ENCODE measurements at places on chromosomes 4 and X.

- no peak for DNase-seq
Measured at GRCh38 chr4:146340798-146341197, 126.5 kb downstream of the REELD1 start.

- DNase-seq: no peak
Measured at GRCh38 chr4:56465599-56466295, 1.7 kb upstream of the SRP72 start.

DNA sequence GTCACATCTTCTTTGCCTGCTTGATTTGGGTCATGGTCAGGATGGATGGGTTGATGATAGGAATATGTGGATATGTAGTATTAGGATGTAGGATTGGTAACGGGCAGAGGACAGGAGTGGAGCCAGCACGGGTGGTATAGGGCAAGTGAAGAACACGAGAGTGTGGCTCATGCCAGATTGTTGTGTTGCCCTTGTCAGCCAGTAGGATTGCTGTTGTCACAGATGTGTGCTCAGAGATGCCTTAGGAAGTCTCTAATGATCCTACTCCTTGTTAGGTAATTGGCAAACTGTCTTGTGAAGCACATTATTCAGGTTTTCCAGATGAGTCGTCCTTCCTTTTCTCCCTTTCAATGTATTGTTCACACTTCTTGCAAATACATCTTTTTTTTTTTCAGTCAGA, 5.5 kb downstream of the ATP10D start:
- no peak for DNase-seq

- no peak for DNase-seq
Measured at GRCh38 chr4:140612357-140612756, 43.6 kb upstream of the UCP1 start.

DNA sequence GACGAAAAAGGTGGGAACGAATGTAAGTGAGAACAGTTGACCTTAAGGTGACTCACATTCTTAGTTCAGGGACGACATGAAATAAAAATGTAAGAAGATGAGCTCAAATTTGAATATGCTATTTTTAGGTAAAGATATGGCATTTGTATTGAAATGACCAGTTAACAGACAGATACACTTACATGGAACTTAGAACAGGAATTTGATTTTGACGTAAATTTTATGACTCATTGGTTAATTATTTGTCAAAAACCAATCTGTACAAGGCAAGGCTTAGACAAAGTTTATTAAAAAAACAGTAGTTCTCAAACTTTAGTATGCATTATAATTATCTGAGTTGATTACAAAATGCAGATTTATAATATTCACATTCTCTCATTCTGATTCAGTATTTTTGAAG, 469.4 kb downstream of the CFAP47 start:
- no peak for DNase-seq

- no peak for DNase-seq
Measured at GRCh38 chr4:126328914-126329313, 1014.2 kb downstream of the FAT4 start.

DNA sequence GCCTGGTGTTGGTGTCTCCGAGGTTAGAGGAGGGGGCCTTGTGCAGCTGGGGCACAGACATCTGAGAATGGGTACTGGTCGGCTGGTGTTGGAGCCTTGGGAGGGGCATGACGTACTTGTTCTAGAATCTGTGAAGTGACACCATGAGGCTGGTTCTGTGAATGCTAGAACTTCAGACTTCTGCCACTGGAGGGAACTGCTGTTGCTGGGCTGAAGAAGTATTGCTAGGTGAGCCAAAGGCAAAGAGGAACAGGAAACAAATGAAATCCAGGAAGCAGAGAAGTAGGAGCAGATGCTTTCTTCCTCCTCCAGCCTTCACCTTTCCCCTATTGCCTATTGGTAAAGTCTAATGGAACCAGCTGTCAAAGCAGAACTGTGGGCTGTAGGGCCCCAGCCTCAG, 120.9 kb upstream of the DDIT4L start:
- DNase-seq: no peak

DNA sequence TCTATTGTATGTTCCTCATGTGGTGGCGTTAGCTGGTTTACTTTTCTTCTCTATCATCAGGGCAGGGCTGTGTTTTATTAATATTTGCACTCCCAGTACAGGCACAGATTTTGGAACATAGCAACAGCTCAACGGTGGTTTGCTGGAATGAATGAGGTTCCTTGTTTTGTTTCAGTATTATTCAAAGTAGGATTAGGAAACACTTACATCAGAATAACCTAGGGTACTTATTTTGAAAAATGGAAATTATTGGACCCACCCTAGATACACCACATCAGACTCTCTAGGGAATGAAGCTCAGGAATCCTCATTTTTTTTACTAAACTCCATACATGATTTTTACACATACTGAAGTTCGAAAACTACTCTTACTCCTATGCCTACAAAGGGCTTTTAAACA, 108.8 kb upstream of the ENPEP start:
- no peak for DNase-seq

DNA sequence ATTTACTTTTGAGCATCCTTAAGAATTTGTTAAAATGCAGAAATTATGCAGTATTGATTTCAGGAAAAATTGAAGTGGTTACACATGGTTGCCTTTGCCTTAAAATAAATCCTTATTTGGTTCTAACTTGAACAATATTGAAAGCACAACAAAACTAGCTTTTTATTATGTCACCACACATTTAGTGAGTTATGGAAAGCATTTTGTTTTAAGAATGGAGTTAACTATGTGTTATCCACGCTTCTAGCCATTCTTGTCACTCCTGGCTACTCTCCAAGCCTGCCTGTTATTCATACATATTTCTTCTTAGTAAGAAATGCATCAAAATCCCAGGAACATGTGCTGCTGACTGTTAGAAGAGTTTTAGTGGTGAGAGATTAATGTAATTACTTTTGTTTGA, 73.9 kb downstream of the FAT4 start:
- no peak for DNase-seq

DNA sequence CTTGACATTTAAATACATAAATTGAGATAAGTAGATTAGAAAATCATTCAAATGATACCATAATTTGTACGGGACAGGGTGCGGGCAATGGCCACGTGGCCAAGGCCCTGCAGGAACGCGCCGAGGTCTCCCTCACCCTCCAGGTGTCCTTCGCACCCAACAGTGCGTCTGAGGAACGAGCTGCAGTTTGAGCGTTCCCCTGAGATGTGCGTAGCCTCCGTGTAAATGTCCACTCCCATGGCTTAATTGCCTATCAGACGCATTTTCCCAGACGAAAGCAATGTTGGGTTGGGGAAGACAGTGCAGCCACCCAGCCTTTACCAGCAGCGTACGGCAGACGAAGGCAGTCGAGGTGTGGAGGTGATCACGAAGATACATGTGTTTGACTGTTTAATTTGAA, 56.4 kb downstream of the CPLX1 start:
- DNase-seq: no peak

DNA sequence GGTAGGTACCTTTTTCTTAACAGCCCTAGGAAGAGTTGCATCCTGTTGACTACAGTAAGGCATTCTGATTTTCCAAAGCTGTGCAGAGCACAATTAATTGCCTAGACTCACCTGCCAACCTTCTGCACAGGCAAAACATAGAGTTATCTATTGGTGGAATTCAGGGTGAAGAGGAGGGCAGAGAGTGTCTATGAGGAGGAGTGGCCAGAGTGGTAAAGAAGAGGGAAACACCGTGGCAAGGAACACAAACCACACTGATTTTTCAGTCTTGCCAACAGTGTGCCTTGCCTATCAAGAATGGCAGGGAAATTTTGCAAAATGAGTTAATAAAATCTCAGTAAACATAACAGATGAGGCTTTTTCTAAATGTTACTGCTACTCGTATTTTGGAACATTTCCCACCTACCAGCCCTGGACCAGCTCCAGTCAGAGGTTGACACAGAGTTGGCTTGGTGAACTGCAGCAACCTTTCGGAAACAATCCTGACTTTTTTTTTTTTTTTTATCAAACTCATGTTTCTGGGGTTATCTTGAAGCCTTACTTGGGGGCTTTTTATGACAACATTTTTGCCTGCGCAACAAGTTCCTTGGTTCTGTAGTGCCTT, 67.9 kb upstream of the CAPN6 start:
- DNase-seq: no peak
